ENCODE measurements at places on chromosomes 7 and 10.

- peak; percentile 95 for DNase-seq
Observed at GRCh38 chr7:74658178-74659004, 873 bp downstream of the GTF2I start.

- no peak for DNase-seq
Observed at GRCh38 chr7:145692237-145692950, 424.2 kb upstream of the CNTNAP2 start.

DNA sequence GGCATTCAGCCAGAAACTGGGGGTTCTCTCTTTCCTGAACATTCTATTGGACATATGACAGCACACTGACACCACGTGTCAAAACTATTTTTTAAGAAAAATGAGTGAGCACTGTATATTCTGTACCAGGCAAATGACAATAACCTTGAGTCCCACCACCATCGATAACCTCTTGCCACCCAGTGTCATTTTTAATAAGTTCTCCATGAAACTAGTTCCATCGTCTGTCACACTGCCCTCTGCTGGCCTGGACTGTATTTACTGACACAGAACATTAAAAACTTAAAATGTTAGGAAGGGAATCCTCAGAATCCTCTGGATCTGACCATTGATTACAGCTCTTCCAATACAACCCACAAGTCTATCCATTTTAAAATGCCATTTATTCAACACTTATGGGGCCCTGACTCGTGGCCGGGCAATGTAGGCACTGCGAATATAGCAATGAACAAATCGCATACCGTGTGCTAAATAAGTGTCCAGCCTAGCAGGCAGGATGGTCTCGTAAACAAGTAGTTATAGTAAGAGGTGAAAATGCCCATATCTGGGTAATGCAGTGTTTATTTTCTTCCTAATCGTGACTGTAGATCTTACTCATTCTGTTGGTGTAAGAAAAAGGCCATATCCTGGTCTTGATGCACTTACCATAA is 35.9 kb upstream of the CACNB2 start:
- peak; percentile 51 for DNase-seq

- DNase-seq = peak; percentile 44
Observed at GRCh38 chr7:4633012-4633411, 49.1 kb upstream of the FOXK1 start.

- DNase-seq = peak; percentile 51
Observed at GRCh38 chr7:99365318-99366141, 9.0 kb upstream of the ARPC1B start.

DNA sequence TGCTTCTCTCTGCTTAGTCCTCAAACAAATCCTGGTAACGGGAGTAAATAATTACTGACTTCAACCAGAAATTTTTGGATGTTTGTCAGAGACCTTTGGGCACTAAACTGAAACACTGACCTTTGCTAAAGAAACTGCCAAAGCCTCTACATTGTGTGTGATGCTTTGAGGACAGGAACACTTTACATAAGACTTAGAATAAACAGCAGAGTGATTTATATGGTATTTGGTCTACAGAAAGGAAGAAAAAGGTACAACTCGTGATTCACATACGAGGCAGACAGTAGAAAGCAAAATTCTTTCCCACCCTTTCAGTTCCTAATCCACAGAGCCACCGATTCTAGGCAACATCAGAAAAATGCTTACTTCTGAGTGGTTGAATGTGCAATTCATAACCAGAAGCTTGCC is 59.8 kb downstream of the SLC16A12 start:
- no peak for DNase-seq

GRCh38 chr10:70562036-70562755 is 40.3 kb downstream of the PRF1 start:
- no peak for DNase-seq

DNA sequence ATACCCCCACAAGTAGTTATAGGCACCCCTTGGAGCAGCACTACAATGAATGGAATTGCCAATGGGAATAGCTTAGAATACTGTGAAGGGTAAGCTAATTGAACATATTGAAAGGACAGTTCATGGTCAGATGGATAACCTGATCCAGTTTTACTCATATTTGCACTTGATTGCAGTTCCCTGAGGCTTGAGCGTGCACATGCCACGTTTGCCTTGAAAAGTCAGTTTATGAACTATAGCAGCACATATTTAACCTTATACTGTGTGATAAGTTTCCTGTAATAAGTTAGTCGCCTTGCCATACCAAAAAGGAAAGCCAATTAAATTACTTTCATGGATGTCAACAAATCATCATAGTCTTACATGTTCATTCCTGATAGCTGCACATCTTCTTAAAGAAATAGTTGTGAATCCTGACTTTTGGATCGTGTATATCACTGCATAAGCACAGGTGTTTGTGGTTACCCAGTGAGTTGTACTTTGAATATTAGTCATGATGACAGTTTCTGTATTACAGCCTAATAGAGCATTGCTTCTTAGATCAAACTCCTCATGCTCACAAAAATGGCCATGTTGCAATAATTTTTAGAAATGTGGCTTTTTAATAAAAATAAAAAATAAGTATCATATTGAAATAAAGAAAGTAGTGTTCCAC is 21.6 kb downstream of the DNTT start:
- DNase-seq = peak; percentile 54

DNA sequence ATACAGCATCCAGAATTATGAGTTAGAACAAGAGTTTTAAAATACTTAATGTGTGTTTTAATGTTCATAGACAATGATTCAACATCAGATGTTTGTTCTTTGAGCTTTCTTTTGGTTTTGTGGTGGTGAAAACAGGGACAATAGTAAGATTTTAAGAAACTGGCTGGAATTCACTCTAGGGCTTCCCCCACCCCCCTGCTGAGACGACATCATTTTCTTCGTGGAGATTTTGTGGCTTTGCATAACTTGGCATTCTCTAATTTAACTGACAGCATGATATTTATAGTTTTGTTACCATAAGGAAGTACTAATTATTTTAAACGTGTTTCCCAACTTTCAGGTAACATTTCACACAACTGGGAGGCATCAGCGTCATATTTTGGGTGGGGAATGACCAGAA is 184.1 kb downstream of the BICC1 start:
- no peak for DNase-seq

DNA sequence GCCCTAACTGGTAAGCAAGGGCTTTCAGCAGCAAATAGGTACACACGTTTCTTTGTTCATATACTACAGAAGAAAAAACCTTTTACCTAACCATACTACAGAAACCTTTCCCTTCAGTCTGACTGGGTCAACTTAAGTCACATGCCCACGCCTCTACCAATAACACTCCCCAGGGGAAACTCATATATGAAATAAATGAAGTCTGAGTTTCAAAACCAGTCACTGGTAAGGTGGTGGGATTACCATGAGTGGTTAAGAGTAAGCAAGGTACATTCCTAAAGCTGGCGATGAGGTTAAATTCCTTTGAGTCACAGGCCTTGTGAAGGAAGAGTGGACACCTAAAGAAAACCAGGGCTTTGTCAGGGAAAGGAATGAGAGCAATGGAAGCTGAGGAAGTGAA is 21.4 kb upstream of the KIF20B start:
- DNase-seq = no peak

DNA sequence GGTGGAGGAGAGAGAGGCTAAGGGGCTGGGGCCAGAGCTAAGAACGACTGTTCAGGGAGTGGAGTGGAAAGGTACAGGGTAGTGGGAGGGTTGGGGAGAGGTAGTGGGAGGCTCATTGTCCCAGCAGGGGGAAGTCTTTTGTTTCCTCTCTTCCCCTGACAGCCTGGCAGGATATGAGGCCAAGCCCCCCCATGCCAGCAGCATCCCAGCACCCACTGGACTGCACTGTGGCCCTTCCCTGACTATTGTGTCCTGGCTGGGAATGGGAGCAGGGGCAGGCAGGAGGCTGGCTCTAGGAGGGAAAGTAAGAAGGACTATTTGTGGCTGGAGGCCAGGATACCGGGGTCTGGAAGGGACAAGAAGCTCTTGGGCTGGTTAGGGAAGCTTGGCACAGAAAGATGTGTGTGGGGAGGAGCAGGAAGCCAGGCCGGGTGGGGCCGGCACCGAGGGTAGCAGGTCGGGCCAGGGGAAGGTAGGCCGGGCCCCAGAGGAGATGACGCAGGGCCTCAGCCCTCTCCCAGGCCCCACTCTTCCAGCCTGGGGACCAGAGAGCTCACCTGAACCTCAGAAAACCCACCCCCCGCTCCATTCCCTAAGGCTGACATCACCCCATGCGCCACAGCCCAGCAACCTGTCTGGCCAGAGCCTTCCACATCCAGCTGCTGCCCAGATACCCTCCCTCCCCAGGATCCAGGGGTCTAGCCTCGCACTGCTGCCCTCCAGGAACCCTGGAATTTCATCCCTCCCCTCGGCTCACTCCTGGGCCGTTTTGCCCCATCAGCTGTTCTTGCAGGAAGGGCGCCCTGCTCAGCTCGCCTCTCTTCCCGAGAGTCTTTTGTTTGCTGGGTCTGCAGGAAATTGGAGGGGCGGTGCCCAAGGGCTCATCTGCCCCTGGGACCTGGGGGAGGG is 8.8 kb upstream of the EPHB4 start:
- DNase-seq = no peak

DNA sequence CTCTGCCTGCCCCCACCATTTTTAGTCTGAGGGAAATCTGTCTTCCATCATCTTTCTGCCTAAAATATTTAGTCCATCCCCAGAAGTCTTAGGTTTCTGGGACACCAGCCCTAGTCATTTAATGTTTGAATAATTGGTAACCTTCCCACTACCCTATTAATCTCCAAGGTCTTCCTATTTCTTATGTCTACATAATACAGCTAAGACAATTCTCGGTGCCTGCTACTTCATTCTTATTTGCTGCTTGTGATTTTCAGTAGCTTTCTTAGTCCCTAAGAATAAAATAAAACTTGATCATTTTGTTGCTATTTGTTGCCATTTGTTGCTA is 11.1 kb downstream of the RALA start:
- no peak for DNase-seq

DNA sequence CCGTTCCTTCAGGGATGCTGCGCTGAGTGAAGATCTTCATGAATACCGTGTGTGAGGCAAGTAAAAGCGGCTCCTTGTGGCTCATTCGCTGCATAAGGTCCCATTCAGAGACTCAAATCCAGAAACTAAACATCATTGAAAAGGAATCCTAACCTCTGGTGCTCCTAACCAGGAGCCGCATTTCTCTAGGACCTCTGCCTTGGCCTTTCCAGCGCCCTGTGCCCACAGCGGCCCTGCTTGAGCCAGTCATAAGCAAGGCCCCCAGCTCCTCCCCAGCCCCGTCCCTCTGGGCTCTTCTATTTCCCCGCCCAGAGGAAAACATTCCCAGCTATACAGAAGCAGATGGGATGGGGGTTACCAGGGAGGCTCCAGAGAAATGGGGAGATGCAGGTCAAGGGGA is 42.6 kb upstream of the INSIG1 start:
- no peak for DNase-seq

DNA sequence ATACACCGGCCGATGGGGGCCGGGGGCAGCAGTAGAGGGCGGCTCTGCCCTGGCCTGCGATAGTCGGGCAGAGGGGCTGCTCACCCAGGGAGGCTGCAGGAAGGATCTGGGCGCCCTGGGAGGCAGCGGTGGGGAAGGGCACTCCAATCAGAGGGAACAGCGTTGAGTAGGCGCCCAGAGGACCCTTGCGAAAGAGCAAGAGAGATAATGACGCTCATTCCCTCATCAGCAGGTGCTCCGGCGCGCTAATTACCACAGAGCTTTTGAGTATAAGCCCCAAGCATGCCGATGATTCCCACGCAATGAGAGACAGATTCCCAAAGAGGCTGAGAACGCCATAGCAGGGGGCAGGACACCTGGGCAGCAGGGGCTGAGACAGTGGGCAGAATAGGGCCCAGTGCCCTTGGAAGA is 215.3 kb downstream of the MAD1L1 start:
- DNase-seq = no peak
